ENCODE measurements at places on chromosomes 2 and 18.

- DNase-seq = no peak
Measured at GRCh38 chr2:120465701-120465988, 119.7 kb downstream of the INHBB start.

GRCh38 chr18:12857991-12858544 is 26.0 kb downstream of the PTPN2 start:
- DNase-seq = no peak

DNA sequence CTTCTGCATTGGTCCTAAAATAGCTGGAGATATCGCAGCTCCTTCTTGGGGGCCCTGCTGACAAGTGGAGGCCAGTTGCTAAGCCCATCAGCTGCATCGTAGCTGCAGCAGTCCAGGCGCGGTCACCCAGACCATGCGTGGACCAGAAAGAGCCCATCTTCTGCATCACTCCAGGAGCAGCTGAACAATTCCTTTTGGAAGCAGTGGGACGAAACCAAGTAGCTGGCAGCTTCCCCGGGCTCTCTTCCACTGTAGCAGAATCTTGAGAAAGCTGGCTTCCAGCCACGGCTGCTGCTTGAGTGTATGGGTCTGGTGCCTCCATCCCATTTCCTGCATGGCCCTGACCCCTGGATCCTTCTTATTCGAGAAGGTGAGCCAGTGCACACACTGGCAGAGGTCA is 22.2 kb upstream of the CAB39 start:
- no peak for DNase-seq

- no peak for DNase-seq
Measured at GRCh38 chr2:217789736-217790181, 213.0 kb downstream of the TNS1 start.

GRCh38 chr2:5285872-5286769 is 406.1 kb upstream of the SOX11 start:
- no peak for DNase-seq

- DNase-seq = no peak
Measured at GRCh38 chr18:8373486-8373885, 235.8 kb upstream of the RAB12 start.

GRCh38 chr18:22609642-22610041 is 191.9 kb upstream of the CTAGE1 start:
- DNase-seq = no peak

- no peak for DNase-seq
Measured at GRCh38 chr2:112184121-112184520, 45.9 kb downstream of the FBLN7 start.

GRCh38 chr2:39932198-39932597 is 153.1 kb upstream of the THUMPD2 start:
- DNase-seq = no peak

DNA sequence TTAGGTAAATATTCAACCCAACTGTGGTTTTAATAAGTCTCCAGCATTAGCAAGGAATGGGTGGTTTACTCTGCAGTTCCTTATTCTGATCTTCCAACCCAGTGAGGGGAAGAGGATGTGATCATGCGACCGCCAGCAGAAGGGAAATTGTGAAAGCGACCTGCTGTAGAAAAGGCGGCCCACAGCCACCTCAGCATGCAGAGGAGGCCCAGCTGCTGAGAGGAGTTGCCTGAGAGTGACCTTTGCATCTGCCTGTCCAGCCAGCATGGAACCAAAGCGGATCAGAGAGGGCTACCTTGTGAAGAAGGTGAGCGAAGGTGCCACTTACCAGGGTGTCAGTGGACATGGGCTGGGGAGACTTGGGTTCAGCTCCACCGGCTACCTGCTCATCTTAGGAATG is at the start of gene PLEK:
PLEK (plus strand) TSS at position 196 of the 400 bp plus-strand sequence; CDS start at position 266, 70 bp downstream.
- DNase-seq = no peak

- no peak for DNase-seq
Measured at GRCh38 chr2:75023666-75024455, 65.4 kb downstream of the POLE4 start.

GRCh38 chr2:185137700-185138099 is 539.4 kb downstream of the ZNF804A start:
- DNase-seq = no peak

GRCh38 chr18:68847219-68847837 is 49.4 kb downstream of the CCDC102B start:
- DNase-seq = peak; percentile 12

- no peak for DNase-seq
Measured at GRCh38 chr2:204664708-204665121, 119.4 kb downstream of the PARD3B start.

- DNase-seq = no peak
Measured at GRCh38 chr2:118854507-118855345, 7.3 kb upstream of the EN1 start.

GRCh38 chr2:234879671-234880455 is 72.0 kb upstream of the SH3BP4 start:
- DNase-seq = no peak

- no peak for DNase-seq
Measured at GRCh38 chr2:164700390-164700789, 79.1 kb upstream of the GRB14 start.

DNA sequence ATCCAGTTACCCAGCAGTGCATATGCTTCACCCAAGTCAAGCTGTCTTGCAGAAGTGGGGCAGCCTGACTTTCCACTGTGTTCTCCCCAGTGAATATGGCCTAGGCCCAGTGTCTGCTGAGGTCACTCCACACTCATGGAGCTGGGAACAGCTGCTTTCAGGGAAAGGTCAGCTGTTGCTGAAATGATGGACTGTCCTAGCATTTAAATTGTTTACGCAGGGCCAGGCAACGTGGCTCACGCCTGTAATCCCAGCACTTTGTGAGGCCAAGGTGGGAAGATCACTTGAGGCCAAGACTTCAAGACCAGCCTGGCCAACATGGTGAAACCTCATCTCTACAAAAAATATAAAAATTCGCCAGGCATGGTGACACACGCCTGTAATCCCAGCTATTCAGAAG is 86.5 kb downstream of the LIPG start:
- DNase-seq = no peak

DNA sequence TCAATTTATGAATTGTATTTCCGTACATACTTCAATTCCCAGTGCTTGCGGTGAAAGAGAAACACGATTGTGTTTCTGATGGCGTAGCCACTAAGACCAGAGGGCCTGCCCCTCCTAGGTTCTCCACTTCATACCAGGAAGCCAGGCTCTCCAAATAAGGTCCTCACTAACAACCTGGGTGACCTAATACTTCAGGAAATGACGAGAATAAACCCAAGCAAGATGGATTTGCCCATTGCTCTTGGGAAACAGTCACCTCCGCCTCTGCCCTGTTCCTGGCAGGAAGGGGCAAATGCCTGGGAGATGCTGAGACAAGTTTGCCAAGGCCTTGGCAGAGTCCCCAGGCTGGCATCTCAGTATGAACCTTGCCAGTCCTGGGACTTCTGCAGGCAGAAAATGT is 41.8 kb downstream of the TTC32 start:
- DNase-seq = no peak

DNA sequence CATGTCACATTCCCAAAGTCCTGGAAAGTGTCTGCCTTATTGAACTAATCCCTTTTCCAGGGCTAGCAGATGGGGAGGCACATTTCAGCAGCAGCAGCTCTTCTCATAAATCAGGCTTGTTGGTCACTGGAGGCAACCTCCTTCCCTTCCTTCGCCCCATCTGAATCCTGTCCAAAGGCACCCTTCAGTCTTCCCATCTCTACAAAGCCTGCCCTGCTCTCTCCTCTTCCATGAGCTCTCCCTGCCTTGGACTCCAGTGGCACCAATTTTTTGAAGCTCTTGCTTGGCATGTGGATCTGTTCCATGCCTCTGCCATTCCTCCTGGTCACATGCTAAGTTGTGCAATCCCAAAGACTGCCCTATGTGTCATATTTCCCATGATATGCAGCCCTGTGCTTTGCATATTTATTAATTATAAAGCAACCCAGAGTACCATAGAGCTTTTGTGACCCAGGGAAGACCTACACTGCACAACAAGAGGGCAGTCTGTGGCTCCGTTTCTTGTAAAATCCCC is 70.3 kb downstream of the ANTXR1 start:
- no peak for DNase-seq

Data from left renal cortex interstitium (tissue), 4 donors.